ENCODE measurements at places on chromosomes 5 and 9.
A peak's percentile ranks its signal among the peaks of the same experiment; 100 is the strongest.

- DNase-seq = no peak
These were observed 366.9 kb upstream of the NUDT12 start for GRCh38 chr5:103929338-103930013.

- DNase-seq = no peak
These were observed 31.7 kb downstream of the GPR21 start for GRCh38 chr9:123065196-123065595.

DNA sequence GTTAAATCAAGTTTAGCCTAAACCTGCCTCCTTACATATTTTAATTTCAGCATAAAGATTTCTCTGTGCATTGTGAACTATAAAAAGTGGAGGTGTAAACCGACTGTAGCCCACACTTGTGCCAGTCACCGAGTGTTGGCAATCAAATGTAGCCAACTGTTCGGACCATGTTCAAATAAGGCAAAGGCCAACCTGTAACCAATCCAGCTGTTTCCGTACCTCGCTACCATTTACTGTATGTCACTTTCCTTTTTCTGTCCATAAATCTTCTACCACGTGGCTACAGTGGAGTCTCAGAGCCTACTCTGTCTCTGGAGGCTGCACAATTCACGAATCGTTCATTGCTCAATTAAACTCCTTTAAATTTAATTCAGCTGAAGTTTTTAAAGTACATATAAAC is 156.0 kb downstream of the SLC25A46 start:
- DNase-seq = no peak

GRCh38 chr9:104258296-104259011 is 164.3 kb downstream of the SMC2 start:
- no peak for DNase-seq

- no peak for DNase-seq
These were observed 22.2 kb downstream of the JAKMIP2 start for GRCh38 chr5:147760086-147760875.

GRCh38 chr9:127537792-127538191 is 74.3 kb upstream of the STXBP1 start:
- DNase-seq = no peak

DNA sequence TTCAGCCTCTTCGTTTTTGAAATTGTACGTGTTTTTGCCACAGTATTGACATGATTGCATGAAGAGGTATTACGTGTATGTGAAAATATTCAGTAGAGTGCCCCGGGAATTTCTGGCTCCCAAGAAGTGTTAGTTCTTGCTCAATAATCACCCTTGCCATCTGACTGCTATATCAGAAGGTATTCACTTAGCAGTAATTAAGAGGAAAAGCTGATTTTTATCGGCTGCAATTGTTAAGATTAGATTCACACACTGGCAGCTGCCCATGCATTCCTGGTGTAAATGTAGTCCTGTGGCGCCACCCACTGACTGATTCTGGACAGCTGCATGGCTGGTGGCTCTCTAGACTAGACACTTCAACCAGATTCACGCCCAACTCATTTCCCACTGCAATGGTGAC is 440.1 kb upstream of the ADAMTS16 start:
- no peak for DNase-seq

DNA sequence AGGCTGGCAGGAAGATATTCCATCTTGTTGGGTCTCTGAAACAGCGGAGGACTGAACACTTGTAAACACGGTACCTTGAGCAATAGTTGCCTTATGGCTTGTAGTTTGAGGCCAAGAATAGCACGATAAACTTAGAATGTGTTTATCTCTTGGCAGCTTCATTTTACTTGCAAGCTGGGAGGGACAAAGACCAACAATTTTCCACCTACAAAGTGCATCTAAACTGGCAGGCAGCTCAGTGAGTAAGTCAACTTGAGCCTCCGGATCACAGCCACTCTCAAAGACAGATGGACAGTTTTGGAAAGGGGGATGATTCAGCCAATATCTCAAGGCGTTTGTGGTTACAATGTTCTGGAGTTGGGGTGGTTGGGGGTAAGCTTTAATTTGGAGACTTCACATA is 652.6 kb downstream of the CETN3 start:
- DNase-seq = no peak

GRCh38 chr5:38551030-38552017 is 5.1 kb downstream of the LIFR start:
- DNase-seq = no peak

- DNase-seq = no peak
These were observed 171.0 kb downstream of the DEPDC1B start for GRCh38 chr5:60529001-60529400.

- peak; percentile 33 for DNase-seq
These were observed 65.2 kb upstream of the SPIN1 start for GRCh38 chr9:88322906-88323566.

- DNase-seq = no peak
These were observed 264.4 kb upstream of the MSX2 start for GRCh38 chr5:174459832-174460448.

- no peak for DNase-seq
These were observed 96.0 kb downstream of the HINT1 start for GRCh38 chr5:131068893-131069643.

GRCh38 chr5:104998169-104998568 is 1435.6 kb upstream of the NUDT12 start:
- no peak for DNase-seq

DNA sequence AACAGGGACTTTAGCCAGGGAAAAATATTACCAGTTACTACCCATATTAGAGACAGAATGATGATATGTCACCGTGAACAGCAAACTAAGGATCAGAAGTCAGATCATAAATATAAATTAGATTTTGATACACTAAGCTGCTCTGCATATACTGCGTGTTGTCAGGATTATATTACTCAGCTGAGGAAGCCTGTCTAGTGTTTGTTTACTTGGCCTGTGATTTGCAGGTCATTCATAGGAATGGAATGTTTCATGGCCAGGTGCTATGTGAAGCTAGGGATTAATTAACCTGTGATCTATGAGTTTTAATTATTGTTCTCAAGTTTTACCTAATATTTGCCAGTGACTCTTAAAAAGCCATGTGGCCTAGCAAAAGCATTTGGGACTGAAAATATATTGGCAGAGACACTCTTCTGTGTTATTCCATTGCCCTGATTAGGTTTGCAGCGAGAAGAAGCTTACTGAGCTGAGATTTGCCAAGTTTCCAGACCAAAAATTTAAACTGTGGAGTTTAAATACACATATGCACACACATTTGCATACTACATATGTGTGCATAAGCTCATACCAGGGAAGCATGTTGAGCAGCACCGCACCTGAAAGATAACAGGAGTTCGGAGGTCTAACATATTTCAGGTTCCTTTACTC is 496.3 kb upstream of the GRIA1 start:
- no peak for DNase-seq

DNA sequence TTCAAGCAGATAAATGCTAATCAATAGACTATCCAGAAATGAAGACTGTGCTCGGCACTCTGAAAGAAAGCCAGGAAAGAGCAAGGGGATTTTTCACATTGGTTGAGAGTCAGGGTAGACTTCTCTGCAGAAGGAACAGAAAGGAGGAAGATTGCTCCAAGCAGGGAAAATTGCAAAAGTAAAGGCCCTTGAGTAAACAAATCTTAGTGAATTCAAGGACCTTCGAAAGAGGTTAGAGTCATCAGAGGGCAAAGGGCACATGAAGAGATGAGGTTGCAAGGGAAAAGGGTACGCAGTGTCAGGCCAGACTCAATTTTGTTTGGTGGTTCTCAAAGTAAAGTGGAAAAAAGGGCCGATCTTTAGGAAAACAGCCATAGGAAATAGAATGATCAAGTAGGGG is 157.6 kb upstream of the RAI14 start:
- no peak for DNase-seq

- DNase-seq = no peak
These were observed 132.7 kb upstream of the APC start for GRCh38 chr5:112604732-112605630.

GRCh38 chr5:179139936-179140235 is 79.7 kb downstream of the ZNF354C start:
- no peak for DNase-seq

- no peak for DNase-seq
These were observed 831.1 kb downstream of the NR2F1-AS1 start for GRCh38 chr5:92749943-92750342.

- no peak for DNase-seq
These were observed 117.1 kb upstream of the IRX4 start for GRCh38 chr5:1999794-2000193.

GRCh38 chr5:90263102-90263820 is 146.3 kb downstream of the CETN3 start:
- DNase-seq = no peak

DNA sequence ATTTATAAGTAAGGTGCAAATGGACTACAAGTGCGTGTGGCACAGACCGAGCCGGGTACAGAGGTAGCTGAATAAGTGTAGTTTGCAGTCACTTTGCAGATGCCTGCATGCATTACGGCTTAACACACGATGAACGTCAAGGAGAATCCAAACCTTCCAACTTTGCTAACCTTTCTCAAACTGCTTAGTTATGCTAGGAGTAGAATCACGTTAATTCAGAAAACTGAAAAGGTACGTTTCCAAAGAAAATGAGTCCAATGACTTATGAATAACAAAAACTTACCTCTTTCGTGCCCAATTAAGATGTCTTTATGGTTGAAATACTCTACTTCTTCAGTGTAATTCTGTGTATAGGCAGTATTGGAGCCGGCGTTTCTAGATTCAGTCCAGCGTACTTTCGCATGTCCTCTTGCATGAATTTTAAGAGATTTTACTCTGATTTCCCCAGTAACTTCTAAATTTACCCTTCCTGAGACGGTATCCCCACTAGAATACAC is 539 bp downstream of the ARRDC3 start:
- DNase-seq = no peak

DNA sequence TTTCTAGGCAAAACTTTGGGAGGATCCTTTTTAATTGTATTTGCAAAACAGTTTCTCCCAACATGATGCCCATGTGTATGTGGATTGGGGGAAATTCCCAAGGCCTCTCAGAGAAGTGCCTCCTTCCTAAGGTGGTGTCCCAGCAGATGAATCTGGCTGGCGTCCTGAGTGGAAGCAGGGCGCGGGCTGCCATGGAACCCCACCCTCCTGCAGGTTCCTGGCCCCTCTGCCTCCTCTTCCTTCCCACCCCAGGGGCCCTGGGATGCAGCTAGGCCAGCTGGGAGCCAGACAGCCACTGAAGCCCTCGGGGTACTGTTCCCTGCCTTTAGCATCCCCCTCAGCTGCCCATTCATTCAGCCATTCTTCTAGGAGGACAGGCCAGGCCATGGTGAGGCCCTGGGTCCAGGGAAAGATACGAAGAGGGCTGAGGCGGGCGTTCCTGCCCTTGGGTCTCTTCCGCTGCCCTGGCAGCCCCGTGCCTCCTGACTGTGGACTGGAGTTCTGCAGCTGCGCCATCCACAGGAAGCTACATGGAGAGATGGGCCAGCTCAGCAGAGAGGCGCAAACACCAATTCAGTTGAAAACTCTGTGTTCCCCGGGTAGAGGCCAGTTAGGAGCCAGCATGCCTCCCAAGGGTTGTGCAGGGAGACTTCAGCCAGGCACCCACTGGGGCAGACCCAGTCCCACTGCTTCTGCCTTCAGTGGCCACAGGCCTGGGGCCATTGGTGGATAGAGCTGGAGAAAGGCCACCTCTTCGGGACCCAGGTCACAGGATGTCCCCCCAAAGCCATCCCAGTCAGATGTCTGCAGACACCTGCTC is 36.5 kb downstream of the ADAMTS2 start:
- DNase-seq = no peak

GRCh38 chr5:132063090-132063911 is 2.8 kb downstream of the IL3 start:
- peak; percentile 86 for DNase-seq

DNA sequence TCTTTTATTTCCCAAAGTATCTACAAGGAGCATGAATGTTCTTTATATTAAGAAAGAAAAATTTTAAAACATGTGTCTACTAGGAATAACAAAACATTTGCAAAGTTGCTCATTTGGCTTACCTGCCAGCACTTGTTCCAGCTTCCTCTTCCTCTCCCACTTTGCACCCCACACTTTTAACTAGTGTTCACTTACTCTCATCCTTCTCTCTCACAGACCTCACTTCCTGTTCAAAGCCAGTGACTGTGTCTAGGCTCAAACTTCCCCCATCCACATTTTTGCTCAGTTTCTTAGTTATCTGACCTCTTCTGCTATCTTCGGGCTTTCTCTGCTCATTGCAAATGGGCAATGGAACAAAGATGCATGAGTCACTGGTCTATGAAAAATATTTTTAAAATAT is 512.2 kb upstream of the ZNF462 start:
- no peak for DNase-seq

GRCh38 chr9:117625154-117625553 is 79.0 kb upstream of the TLR4 start:
- DNase-seq = no peak

DNA sequence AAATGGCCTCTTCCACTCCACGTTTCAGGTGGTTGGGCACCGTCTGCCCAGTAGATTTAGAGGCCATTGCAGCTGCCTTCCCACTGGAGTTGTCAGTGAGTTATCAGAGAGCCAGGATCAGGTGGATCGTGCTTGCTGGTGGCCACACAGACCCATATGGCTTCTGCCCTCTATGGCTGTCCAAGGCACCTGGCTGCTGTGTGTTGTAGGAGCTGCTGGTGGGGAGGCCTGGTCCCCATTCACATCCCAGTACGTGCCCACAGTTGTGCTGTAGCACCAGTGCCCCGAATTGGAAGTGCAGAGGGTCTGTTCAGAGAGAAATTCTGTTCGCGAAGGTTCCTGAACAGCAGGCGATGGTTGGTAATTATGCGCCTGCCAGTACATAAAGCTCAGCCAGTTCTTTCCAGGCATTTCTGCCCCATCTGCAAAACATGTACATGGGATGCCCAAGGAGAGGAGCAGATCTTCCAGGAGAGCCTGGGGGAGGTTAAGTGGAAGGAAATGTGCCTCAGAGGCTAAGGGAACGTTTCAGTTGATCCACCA is 41.1 kb downstream of the UBE2QL1 start:
- no peak for DNase-seq

- DNase-seq = no peak
These were observed 164.2 kb downstream of the AUH start for GRCh38 chr9:91197232-91198181.

DNA sequence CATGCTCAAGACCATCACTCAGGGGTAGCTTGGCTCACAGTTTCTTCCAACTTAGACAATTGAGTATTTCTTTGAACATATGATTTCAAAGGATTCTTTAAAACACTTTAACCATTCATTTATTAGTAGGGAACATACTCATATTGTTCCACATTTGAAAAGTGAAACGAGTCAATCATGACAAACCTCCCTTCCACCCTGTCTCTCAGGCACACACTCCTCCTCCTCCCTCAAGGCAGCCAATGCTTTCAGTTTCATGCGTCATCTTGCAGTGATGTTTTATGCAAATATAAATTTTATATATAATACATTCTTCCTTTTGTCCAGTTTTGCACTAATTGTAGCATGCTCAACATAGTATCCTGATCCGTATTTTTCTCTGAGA is 126.0 kb upstream of the BOD1 start:
- DNase-seq = no peak

DNA sequence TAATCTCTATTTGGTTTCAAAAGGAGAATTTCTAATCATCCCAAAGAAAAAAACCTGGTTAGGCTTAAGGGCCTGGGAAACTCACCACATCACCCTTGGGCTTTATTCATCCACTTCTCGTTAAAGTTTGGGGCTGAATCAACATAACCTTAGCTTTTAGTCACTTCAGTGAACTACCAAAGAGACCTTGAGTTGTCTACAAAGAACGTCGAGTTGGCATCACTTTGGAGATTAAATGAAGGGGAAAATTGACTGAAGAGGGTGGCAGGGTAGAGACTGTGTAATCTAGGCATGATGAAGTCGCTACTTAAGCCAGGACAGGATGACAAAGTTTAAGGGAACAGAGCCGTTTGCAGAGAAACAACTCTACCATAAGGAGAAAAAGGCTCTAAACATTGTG is 341.4 kb downstream of the RAB3C start:
- DNase-seq = no peak
